ENCODE measurements at places on chromosomes 5 and 9.

- no peak for DNase-seq
Measured at GRCh38 chr9:112011051-112011620, 114.5 kb downstream of the UGCG start.

DNA sequence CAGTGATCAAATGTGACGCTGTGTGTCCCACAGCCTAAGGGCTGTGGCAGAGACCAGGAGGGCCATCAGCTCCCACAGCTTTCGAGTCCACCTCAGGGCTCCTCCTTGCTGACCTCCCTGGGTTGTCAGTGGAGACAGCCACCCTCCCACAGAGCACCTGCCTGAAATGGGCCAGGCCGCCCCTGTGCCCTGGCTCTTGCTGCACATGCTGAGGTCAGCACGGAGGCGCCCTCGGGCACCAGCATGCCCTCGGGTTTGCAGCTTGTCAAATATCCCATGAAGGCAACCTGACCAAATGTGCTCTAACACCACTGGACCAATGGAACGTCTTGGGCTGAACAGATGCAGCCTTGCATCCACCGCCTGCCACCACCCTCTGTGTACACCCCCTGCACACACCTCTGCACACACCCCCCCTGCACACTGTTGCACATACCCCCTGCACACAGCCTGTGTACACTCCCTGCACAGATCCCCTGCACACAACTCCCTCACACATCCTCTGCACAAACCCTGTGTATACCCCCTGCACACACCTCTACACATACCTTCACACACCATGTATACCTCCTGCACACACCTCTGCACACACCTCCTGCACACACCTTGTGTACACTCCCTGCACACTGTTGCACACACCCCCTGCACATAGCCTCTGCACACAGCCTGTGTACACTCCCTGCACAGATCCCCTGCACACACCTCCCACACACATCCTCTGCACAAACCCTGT is 2.0 kb upstream of the CEP72 start:
- no peak for DNase-seq

GRCh38 chr9:126874546-126875314 is 14.3 kb downstream of the ZBTB34 start:
- DNase-seq = no peak

DNA sequence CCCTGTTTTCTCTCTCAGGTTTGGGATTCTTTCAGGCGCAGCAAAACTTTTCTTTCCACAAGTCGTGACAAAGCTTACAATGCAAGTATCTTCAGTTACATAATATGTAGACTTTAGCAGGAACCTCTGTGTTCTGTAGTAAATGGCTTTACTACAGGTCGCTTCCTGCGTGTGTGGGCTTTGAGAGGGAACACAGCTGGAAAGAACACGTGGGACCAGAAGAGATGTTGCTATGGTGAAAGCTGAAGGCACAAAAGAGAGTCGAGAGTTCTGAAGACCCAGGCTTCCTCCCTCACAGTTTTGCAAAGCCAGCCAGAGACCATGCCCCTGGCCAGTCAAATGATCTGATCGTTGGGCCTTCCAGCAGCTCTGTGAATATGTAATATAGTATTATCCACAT is 4.0 kb downstream of the ANKRD55 start:
- DNase-seq = no peak

DNA sequence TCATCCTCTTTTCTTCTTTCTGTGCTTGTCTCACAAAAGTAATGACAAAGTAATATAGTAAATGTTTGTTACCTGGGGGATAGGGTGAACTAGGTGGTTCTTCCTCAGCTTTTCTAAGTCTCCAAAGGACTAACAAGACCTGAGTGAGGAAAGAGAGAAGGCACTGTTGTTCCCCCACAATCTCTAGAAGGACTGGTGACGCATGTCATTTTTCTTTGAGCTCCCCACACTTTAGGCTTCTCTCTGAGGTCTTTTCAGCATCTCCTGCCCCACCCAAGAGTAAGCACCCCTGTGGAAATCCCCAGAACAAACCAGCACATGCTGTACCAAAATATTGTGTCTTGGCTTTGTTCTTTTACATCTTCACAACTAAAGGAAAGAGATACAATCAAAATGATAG is 2.4 kb upstream of the IL7R start:
- peak; percentile 47 for DNase-seq

GRCh38 chr5:44532981-44533380 is 143.8 kb upstream of the FGF10 start:
- DNase-seq = no peak

DNA sequence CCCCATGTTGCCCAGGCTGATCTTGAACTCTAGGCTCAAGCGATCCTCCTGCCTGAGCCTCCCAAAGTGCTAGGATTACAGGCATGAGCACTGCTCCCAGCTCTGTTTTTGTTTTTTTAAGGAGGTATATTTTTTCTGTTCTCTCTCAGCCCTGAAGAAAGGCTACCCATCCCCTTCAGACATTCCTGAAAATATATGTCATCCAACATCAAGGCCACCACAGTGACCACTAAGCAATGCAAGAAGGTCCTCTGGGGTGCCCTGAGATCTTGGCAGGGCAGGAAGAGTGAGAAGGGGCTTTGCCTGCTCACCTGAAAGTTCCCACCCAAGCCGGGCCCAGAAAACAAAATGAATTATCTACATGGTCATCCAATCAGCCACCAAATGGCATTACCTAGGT is 47.8 kb upstream of the IL17B start:
- no peak for DNase-seq

- DNase-seq = no peak
Measured at GRCh38 chr5:167217097-167217743, 1074.2 kb upstream of the WWC1 start.

DNA sequence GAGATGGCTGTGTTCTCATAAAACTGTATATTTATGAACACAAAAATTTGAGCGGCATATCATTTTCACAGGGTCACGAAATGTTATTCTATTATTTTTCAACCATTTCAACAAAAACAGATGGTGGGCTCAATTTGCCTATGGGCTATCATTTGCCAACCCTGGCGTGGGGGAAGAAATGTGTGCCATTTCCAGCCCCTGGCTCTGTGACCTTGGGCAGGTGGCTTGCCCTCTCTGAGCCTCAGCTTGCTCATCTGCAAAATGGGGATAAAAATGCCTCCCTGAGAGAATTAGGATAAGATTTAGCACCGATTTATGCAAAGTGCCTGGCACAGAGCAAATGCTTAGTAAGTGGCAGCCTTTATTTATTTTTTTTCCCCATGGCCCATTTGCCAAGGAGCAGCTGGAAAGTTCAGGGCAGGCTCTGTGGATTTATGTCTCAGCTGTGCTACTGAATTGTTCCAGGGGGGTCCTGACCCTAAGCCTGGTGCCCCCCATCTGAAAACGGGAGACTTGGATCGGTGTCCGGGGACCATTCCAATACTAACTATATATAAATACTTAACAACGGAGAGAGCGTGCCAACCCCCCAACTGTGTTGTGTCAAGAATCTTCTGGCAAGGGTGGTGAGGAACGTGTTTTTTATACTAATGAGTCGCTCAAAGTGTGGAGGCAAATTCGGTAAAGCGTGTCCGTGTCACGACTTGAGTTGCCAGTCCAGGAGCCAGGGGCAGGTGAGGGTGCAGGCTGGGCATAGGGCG is 34.5 kb downstream of the HRH2 start:
- no peak for DNase-seq

DNA sequence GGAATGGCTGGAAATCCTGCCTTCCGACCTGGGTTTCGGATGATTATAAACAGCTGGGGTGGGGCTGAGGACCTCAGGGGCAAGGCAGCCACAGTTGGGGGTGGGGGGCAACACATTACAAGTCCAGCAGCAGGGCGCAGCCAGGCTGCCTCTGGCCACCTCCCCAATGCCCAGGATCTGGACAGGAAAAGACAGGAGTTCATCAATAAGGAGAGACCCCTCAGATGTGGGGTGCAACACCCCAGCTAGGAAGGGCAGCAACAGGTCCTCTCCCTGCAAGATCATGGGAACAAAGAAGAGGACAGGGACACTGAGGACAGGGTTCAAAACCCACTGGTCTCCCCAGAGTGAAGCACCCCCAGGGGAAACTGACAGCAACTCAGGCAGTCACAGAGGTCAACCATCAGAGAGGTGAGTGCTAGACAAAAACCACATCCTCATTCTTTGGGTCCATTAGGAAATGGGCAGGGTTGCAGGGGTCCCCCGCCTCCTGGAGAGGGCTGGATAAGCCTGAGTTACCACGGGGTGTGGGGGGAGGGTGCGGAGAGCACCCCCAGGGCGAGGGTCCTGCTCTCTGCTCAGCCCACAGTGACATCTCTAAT is 33.5 kb downstream of the SEMA4D start:
- DNase-seq = no peak

DNA sequence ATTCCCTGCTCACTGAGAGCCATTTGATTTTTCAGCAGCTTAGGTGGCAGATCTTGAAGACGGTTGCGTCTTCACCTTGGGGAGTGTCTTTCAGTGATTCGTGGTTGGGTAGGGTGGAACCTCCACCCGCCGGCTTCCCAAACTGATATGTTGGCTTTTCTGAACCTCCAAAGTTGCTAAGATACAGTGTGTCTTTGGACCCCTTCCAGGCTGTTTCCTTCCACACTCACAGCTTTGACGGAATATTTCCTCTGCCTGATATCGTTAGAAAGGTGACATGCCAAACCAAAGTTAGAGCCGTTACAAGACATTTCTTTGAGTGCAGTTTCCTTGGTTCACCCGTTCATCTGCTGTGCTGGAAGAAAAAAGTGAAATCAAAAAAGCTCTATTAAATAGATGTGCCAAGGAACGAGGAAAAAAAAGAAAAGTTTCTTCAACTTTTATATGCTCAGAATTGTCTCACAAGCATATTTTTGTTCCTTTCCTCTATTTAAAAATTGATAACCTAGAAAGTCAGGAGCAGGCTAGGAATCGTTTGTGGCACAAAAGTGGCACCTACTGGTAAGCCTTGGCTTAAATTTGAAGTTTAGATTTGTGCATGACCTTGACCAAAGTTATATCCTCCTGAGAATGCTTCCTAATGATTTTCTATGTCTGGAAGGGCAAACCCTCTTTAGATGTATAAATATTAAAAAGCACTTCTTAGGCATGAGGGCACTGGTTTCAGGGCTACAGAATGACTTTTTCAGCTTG is 270.7 kb upstream of the WWC1 start:
- DNase-seq = no peak

DNA sequence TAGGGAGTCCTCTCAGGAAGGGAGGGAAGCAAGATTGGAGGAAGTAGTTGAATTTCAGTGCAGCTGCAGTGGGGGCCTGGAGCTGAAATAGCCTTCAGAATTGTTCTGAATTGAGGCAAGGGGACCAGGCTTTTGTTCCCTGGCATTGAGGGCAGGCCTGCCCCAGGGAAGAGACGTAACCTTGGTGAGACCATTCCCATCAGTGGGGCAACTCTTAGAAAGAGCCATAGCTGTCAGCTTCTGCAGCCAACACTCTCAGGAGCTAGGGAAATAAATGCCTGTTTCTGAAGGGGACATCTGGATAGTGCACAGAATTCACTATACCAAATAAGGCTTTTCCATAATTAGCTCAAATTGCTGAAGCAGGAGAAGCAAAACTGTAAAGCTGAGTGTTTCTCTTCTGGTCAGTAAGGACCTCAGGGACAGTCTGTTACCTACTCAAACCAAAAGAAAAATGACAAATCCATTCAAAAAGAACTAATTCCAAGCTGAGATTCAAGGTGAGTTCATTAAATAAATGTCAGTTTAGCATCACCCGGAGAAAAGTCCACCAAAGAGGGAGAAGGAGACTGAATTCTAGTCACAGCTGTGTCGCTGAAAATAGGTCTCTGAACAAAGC is 44.0 kb downstream of the LYRM7 start:
- no peak for DNase-seq

DNA sequence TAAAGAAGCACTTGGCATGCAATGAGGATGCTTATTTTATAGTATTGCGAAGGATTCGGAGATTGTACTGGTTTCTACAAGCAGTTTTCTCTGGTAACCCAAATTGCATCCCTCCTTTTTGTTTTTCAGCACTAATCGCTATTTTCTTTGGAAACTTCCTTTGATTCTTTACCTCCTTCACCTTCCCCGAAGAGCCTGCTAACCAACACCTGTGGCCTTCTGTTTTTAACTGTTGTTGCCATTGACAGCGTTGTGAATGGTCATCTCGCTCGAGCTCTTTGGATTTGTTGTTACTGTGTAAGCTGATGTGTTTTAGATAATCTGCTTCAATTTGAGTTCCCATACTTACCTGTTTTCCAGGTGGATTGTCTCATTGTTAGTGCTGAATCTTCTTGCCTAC is 1.1 kb downstream of the CNOT6 start:
- no peak for DNase-seq

DNA sequence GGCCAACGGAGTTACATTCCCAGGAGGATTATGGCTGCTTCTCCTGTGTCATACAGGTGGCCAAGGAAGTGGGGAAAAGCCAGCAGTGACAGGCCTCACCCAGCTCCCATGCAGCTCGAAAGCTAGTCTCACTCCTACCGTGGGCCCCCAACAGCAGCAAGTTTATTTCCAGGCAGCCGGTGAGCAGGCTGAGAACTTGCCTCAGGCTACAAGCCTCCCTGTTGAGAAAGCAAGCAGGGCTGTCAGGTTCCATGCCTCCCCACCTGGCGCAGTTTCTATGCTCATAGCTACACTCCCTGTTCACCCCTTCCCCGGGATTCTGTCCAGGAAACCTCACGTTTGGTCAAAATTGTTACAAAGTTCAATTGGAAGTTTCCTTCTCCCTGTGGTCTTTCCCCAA is 27.5 kb upstream of the DNAH5 start:
- DNase-seq = no peak

DNA sequence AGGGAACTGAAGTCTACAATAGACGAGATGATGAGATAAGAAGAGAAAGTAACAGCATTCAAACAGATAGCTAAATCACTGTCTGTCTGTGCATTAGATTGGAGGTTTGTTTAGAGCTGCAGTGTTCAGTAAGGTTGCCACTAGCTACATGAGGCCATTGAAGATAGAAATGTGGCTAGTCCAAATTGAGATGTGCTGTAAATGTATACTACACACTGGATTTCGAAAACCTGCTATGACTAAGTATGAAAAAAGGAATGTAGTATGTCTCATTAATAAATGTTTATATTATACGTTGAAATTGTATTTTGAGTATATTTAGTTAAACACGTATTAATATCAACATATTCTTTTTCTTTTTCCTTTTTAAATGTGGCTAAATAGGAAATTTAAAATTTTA is 142.1 kb downstream of the XRCC4 start:
- no peak for DNase-seq

DNA sequence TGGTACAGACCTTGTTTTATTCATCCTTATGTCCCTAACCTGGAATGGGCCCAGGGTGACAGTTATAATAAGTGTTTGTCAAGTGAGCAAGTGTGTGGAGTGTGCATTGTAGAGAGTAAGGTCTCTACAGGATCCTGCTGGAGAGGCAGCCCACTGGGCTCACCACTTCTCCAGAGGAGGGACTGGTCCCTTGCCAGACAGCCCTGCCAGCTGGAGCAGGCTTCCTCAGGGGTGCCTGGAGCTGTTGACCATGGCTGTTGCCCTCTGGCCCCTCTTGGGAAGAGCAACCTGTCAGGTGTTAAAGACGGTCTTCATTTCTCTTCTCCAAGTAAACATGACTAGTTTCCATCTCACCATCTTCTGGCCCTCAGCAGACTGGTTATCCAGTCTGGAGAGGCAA is 20.0 kb downstream of the IRF1 start:
- DNase-seq = no peak

- no peak for DNase-seq
Measured at GRCh38 chr9:7088611-7089010, 330.8 kb downstream of the KDM4C start.

Measured in stimulated activated CD8-positive, alpha-beta memory T cell treated with anti-CD3 and anti-CD28 coated beads, Interleukin-7, amount 100 ng/mL, for 4 hours (primary cell).